ENCODE measurements at places on chromosomes 1 and 21. TPM values are rescaled to one million over a fixed set of nuclear protein-coding genes. Genes with fewer than 3 reads are reported as not detected.

DNA sequence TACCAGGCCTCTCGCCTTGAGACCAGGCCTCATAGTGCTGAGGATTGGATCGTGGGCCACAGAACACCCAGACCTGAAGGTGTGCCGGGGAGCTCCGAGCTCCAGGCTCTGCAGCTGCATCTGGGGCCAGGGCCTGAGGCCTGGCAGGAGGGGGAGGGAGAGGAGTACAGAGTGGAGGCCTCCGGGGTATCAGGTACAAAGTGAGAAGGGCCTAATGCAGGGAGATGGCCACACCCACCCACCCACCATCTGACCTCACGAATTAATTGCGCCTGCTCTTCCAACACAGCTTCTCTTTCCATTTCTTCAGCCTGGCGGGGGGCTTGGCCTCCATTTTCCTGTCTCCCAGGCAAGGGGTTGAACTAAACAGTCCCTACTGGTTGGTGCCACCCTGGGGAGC is 99.4 kb upstream of the ARHGEF16 start:
- no peak for DNase-seq

DNA sequence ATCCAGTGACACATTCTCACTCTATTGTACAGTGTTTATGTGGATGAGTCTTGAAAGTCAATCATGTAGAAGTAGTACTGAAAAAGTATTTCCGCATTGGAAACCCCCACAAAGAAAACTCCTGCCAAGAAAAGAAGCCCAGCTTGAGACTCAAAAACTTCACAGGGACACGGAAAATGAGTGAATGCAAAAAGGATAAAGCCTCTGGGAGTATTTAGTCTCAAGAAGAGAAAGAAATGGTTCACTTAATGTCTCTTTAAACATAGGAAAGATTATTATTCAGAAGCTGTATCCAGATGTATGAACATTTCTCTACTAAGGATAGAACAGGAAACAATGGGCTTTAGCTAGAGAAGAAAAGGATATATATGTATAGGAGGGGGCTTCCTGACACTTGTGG is 304.5 kb downstream of the BARHL2 start:
- no peak for DNase-seq

DNA sequence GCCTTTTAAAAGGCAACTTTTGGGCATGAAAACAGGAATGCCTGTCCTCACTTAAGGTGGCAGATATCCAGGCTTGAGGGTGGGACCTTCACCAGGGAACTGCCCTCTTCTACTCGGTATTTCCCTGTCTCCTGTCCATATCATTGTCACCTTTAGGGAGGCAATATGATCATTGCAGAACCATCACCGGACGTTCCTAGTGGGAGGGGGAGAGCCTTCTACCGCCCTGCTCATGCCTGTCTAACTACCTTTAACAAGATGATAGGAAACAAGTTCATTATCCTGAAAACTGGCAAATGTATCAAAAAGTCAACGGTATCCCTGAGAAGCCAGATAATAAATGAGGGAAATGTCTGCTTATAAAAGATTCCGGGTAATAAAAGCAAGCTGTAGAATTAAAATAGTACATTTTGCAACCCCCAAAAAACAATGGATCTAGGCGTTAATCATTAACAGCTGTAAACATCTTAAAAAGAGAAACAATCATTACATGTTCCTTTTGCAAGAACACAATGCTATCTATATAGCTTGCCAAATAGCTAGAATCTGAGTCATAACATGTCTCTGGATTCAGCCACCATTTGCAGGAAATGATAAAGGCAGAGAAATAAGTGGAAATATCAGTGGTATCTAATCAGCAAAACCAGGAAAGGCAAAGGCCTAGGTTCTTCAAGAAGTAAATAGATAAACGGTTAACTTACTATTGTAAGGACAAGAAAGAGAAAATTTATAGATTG is 852.9 kb upstream of the ADGRL4 start:
- DNase-seq, result peak; percentile 76

- DNase-seq, result no peak
These were observed 54.5 kb downstream of the TBCE start for GRCh38 chr1:235421751-235422150.

GRCh38 chr21:43328958-43329691 is 97.8 kb downstream of the SIK1 start:
- no peak for DNase-seq

DNA sequence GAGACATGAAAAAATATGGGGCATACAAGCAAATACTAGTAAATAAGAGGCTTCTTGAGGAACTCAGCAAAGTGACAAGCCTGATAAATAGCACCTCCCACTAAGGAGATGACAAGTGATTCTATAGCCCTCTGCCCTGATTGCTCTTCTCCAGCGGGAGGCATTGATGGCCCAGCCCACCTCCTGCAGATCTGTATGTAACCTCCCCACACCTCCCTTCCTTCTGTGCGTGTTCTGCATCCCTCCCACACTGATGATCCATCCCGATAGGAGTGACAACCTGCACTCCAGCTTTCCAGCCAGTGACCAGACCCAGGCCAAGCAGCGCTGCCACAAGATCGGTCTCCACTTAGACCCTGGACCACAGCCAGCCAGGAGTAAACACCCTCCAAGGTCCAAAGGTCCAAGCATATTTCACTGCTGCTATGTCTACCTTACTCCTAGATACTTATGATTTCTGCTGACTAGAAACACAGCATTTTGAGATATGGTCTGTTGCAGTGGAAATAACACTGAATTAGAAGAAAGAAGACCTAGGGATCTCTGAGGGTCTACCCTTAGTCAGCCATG is 176.1 kb downstream of the BRINP2 start:
- no peak for DNase-seq

GRCh38 chr1:227765261-227766014 is 30.2 kb downstream of the SNAP47 start:
- no peak for DNase-seq

DNA sequence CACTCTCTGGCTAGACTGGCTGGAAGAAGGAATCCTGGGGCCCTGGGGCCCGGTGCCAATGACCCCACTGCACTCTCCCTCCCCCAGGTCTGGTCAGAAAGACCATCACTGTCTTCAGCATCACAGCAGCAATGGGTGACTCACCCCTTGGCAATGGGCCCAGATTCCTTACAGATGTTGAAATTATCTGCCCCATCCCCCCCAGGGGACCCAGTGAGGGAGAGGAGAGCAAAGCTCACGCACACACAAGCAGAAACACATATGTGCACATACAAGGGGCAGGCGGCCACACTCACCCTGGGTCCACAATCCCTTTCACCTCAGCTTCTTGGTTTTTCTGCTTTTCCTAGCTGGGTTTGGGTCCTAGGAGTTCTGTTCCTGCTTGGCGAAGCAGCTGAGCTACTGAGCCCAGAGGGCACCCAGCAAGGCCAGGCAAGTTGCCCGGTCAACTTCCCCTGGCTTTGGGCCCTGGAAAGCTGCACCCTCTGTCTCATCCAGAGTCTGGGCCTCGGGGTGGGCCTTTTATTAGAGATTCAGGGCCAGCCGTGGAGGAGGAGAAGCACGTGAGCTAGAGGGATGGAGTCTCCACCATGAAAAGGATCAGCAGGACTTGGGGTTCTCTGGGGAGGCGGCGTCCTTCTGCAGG is 2.6 kb downstream of the COL16A1 start:
- DNase-seq, result peak; percentile 93

- peak; percentile 41 for DNase-seq
These were observed 43.4 kb upstream of the SLC19A2 start for GRCh38 chr1:169529068-169529642.

GRCh38 chr1:214570442-214570841 is 19.0 kb upstream of the PTPN14 start:
- peak; percentile 76 for DNase-seq

GRCh38 chr1:106502659-106503058 is 553.8 kb upstream of the PRMT6 start:
- no peak for DNase-seq

GRCh38 chr1:215228193-215228592 is 145.7 kb downstream of the KCNK2 start:
- DNase-seq, result no peak

- DNase-seq, result peak; percentile 95
These were observed 155.9 kb upstream of the RUNX1 start for GRCh38 chr21:35204850-35205541.

DNA sequence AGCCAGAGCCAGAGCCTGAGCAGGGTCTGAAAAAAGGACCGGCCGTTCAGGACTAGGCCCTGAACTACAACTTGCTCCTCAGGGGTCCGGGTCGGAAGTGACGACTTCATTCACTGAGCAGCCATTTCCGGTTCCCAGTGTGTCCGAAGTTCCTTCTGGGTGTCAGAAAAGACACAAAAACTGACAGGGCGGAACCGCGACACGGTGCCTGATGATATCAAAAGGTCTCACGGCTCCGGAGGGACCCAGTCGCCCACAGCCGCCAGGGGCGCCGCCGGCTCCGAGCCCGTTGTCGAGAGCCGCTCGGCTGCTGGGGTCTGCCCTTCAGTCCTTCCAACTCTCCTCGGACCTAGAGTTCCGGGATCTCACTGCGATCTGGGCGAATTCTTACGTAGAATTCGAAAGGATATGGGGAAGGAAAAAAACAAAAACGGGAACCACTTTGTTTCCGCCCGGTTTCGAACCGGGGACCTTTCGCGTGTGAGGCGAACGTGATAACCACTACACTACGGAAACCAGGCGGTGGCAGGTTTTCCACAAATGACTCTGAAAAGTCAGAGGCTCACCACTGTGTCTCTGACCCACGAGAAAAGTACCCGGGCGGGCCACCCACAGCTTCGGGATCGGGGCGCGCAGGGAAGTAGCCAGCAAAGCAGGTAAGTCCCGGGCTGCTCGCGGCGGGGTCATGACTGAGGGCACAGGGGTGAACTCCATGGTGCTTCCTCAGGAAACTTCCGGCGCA is 31.8 kb upstream of the CFAP126 start:
- peak; percentile 88 for DNase-seq

DNA sequence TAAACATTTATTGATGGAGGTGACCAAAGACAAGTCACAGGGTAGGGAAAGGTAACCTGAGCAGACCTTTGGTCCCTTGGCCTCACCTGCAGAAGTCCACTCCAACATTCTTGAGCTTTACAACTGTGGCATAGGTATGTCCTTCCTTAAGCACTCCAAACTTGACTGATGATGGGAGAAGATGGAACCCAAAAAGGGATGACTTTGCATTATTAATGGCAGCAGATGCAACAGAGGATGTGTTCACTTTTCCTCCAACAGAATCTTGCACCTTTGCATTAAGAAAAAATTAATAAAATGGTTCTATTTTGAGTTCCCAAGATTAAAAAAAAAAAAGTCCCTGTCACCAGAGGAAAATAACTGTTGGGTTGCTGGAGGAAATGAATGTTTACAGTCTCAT is 42.2 kb downstream of the WDR3 start:
- no peak for DNase-seq

DNA sequence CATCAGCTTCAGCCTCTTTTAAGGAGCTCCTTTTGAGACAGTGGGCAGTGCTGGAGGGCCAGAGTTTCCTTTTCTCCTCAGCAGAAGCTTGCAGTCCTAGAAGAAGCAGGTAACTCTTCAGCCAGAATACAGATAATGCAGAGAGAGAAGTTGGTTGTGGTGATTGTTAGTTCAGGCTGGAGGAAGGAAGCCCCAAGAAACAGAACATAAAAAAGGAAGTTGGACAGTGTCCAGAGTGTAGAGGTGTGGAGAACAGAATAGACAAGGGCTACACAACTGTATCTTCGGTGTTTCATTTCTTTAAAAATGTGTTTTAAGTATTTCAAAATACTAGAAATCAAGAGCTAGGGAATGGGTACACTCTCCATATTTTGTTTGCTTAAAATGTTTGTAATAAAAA is 6.4 kb upstream of the TACSTD2 start:
- DNase-seq, result no peak

- DNase-seq, result no peak
These were observed 1336.6 kb downstream of the BRINP3 start for GRCh38 chr1:189141056-189141455.

DNA sequence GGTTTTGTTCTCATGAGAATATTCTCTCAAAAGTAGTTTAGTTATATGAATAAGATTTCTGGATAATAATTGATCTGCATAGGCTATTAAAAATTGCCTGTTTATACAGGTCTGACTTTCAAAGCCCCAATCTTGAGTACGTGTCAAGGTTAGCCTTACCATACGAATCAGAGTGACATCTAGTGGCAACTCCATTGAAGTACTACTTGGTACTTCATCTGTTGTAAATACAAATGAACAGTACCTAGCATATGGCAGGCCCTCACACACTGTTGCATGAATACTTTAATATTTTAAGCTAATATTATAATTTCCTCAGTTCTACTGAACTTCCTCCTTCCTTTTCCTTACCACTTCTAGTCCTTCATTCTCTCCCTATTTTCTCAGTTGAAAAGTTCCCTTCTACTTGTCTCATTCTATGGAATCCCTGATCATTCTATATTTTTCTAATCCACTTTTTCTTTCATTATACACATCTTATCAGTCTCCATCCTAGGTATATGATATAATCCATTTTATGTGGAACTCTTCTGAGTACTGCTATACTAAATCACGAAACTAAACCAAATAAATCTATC is 101.2 kb downstream of the AKT3 start:
- DNase-seq, result peak; percentile 69

DNA sequence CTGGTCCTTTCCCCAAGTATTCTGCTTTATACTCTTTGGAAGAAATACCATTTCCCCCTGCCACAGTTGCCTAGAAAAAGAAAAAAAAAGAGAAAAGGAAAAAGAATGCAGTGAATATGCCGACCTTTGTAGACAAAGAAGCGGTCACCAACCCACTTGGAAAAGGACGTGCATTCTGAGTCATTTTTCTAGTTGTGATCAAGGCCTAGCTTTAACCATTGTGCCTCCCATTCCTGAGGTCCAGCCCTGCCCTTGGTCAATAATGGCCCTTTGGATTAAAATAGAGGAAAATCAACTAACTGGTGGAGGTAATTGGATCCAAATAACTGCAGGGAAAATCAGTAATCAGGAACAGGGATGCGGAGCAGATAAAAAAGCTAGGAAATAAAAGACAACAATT is 24.8 kb downstream of the S1PR1 start:
- peak; percentile 28 for DNase-seq

GRCh38 chr1:110673197-110673701 is 1.5 kb downstream of the KCNA3 start:
- no peak for DNase-seq

Gene KMO
- total RNA-seq, result 0.07 TPM

Gene TEX38
- not detected for total RNA-seq

Gene USP24
- total RNA-seq, result 22.9 TPM

Gene MAP3K6
- 16.8 TPM for total RNA-seq

Gene CYP4Z1
- not detected for total RNA-seq

Gene MCOLN3
- total RNA-seq, result 0.75 TPM

Gene KCNJ10
- 0.27 TPM for total RNA-seq

Gene PLA2G2C
- total RNA-seq, result not detected

Gene KCNA2
- total RNA-seq, result 0.57 TPM

Gene DRAXIN
- 0.79 TPM for total RNA-seq

Gene CELA2B
- not detected for total RNA-seq
